Left renal pelvis (tissue), 4 donors: ENCODE measurements at places on chromosomes 2 and 18. TPM values are rescaled to one million over a fixed set of nuclear protein-coding genes. Genes with fewer than 3 reads are reported as not detected.

DNA sequence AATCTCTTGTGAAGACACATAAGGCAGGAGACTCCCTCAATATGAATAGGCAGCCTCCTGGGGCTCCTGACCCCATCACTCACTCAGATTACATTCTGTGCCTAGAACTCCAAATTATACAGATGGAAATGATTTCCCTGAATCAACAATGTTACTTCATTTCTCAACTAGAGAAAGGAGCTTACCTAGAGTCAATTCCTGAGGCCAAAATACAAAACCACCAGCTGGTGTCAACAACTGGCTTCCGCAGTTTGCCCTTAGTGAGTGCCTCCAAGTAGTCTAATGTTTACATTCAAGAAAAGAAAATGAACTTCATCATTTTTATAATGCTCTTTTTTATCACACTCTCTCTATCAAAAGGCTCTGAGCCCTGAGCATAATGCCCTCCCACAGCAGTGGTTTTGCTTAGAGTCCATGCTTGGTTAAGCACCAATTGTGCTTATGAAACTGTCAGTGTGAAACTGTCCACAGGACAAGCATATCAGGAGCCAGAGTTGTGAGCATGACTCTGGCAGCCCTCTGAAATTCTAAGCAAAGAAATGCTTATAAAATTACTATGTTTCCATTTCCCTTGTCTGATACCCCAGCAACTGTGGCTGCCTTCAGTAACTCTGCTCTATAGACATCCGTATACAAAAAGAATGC, 305.7 kb upstream of the PKDCC start:
- no peak for DNase-seq

Gene SERPINB3
- 0.17 TPM for polyA plus RNA-seq

DNA sequence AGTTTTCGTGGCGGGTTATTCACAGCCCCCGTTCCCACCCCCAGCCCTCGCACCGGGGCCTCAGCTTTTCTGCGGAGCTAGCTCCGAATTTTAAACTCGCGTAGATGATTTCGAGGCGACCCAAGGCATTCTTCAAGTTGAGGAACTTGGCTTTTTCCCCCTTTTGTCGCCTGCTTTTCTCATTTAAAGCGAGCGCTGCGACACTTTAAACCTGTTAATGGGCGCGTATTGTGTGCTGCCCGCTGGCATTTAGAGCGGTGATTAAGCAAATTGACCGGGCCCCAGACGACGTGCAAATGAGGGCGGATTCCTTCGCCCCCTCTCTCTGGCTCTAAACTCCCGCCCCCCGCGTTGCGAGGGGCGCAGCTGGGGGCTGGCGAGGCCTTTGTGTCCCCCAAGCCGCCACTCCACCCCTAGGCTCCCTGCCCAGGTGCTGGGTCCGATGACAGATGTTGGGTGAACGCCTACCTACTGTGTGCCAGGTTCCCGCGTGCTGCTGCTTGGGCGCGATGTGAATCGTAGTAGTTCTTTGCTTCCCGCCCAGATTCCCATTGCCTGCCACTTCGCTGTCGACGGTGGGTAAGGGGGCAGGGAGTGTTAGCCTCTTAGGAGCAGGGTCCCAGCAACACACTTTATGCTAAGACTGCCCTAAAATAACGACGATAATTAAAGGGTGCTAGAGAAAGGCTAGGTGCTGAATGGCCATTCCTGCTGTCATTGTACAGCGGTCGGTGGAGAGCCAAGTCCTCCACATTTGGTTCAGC, 1.9 kb downstream of the TCF7L1 start:
- no peak for DNase-seq

- DNase-seq, result no peak
These were observed 331.6 kb downstream of the KCNS3 start for GRCh38 chr2:18209934-18210639.
